ENCODE measurements at places on chromosomes 7 and 10.

DNA sequence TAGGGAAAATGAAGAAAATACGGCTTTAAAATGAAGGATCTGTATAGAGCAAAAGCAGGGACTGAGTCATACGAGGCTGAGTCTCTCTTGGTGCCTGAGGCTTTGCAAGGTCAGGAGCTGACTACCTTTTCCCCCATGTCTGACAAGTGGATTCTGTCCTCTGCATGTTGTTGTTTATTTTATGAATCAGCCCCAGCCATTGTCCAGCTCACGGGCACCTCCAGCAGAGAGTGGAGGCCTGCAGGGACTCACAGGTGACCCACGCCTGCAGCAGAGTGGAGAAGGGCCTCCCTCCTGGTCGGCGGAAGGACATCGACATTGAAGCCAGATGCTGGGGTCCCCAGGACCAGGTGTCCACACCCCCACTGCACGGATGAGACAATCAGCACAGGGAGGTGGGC, 233.9 kb downstream of the WDR37 start:
- DNase-seq = no peak

GRCh38 chr7:72444026-72444776, 32.1 kb upstream of the CALN1 start:
- peak; percentile 83 for DNase-seq

DNA sequence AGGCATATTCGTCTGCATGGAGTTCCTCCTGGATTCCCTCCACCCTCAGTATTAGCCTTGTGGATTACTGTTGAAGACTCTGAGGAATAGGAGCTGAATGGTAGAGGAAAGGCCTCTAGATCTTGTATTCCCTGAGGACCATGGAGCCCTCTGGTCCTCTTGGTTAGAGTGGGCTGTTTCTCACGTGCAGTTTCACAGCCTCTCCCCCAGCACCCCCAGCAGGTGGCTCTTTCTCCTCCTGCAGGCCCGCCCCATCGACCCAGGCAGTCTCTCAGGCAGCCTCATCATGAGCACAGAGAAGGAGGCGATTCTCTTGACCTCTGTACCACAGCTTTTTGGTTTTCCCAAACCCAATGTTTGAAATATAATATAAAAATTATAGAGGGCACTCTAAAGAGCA, 102.0 kb downstream of the WNT2 start:
- DNase-seq = no peak

DNA sequence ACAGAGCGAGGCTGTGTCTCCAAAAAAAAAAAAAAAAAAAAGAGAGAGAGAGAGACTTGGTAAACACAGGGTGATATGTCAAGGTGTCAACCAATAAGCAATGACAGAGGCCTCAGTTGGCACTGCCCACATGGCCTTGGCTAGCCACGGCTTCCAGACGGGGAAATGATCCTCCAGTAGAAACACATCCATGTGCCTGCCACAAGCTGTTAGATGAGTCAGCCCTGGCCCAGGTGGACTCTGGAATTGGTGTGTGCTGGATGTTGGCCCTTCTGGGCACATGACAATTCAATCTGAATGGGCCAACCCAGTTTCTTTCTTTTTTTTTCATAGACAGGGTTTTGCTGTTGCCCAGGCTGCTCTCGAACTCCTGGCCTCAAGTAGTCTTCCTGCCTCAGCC, 13.7 kb downstream of the RFC2 start:
- no peak for DNase-seq

- no peak for DNase-seq
These were observed at the start of gene SYCE1 for GRCh38 chr10:133565441-133566294. TSS of gene SYCE1 (minus strand) at chr10:133565583. CDS start at chr10:133565529, 54 bp downstream.

GRCh38 chr10:69089638-69090599, 2.0 kb downstream of the SRGN start:
- DNase-seq = no peak

DNA sequence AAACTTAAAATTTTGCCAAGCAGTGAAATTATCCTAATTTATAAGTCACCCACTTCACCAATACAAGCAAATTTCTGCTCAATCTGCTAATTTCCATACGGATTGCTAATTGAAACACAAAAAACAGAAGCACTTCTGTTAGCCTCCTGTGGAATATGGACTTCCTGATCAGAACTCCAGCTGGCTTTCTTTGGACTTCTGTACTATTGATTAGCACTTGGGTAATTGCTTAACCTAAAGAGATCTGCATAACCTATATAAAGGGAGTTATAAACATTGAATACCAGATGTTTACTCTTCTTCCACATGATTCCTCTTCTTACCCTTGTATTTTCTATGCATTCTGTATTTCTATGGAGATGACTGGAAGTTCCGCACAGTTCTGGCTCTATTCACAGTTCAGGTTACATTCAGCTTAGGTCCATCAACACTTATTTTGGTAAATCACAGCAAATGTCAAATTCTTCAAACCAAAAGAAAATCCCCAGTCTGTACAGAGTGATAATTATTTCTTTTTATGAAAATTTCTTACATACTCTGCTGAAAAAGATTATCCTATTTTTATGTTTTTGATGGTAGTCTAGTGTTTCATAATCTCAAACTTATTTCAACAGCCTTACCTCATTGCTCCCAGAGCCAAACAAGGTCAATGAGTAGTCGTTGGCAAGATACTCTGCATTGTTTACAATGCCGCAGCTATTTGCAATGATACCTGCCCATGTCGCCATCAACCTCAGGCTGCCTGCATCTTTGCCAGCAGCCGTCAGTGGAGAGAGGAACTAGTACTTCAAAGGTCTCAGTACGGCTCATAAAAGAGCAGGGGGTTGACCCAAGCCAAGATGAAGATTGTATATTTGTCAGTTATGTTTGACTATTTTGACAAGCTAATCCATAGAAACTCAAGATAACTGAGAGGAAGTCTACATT, 225.6 kb downstream of the AHR start:
- no peak for DNase-seq

DNA sequence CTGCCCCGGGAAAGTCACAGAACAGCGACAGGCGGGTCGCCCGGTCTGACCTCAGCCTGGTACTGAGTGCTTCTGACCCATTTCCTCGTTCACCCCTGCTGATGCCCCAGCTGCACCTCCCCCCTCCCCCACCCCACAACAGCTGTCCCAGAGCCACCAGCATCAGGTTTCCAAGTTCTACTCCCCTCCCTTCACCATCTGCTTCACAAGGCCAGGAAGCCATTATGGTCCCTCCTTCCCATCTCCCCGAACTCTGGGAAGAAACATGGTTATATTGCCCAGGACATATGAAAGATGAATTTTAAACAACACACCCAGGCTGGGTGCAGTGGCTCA, 301.9 kb upstream of the GALNT17 start:
- no peak for DNase-seq

GRCh38 chr7:47268851-47269836, 312.8 kb downstream of the TNS3 start:
- DNase-seq = no peak

- no peak for DNase-seq
These were observed 20.8 kb upstream of the ZNF862 start for GRCh38 chr7:149817301-149817771.

DNA sequence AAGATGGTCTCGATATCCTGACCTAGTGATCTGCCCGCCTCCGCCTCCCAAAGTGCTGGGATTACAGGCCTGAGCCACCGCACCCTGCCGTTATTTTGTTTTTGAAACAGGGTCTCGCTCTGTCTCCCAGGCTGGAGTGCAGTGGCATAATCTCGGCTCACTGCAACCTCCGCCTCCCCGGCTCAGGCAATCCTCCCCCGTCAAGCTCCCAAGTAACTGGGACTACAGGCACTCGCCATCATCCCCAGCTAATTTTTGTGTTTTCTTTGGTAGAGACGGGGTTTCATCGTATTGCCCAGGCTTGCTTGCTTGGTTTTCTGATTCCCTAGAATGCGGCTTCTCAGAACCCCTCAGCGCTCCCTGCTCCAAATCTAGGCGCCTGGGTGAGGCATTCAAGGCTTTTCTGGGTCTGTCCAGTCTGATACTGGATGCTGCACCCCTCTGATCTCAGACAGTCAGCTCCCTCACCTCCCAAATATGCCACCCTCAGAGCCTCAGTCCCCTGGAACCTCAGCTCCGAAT, 1.3 kb downstream of the TFR2 start:
- DNase-seq = no peak

DNA sequence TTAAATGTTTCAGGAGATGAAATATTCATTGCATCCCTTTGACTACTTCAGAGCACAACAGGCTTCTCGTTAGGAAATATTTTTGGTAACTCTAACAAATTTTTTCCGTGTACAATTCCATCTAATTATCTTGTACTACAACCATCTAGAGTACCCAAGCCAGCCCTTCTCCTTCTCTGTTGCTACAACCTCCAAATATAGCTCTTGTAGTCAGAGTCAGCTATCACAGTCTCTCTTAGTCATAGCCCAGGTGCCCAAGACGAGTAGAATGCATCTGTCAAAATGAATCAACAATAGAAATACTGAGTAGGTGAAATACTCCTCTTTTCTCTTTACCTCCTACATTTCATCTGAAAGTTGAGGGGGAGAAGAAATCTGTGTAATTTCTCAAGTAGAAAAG, 74.0 kb downstream of the INHBA start:
- no peak for DNase-seq

Measured in NCI-H748 treated with DMSO at 0.1 percent for 48 hours (cell line).